ENCODE measurements at places on chromosomes 5 and 9.

DNA sequence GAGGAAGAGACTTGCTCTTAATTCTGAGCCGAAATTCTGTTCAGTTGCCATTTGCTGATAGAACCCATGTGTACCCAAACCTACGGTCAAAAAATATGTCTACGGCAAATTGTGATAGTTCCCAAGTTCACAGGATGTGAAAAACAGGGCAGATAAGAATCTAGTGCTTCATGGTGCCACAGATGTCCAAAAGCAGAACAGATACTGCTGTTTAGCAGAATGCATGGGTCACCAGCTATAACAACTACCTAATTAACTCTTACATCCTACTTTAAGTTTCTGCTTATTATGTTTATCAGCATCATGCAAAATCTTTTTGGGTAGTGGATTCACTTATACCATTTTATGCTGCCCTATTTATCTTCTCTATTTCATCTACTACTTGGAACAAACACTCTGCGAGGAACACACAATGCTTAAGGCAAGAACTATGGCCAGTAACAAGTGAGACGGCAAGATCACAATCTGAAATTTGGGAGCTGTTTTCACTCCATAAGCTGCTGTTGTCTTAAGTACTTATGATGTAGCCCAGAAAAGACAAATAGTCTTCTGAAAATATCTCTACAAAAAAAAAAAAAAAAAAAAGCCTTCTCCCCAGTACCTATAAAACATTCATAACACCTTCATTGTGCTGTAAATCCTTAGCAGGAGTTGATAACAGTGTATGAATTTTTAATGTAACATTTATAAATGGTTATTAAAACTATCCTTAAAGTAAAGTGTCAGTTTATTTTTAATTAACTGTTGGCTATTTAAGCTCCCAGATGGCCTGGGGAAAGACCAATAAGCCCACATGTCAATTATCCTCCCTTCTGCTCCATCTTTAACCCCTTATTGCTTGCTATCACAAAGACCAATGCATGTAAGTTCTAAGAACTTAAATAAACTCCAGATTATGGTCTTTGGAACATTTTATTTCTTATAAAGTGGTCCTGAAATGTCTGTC lies 232.3 kb downstream of the TLR4 start:
- DNase-seq: no peak

DNA sequence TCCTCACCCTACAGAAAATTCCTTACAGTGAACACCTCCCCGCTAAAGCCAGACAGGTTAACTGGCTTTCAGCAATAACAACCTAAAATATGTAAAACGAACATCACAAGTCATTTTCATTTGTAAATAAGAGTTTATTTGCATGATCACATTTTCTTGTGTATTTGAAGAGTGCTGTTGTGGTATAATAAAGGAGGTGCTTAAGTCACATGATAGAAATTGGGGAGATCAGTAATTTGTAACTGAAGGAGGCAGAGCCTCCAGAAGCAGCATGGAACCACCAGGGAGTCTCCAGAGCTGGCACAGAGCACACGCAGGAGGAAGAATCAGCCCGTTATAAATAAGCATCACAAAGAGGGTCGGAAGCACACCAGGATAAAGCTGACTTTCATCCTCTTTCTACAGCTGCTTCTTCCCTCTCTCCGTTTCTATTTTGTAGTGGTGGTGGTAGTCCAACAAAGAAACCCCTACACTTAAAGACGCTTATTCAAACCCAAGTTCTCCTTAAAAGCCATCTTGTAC lies 210.6 kb downstream of the MAPKAP1 start:
- DNase-seq: no peak

DNA sequence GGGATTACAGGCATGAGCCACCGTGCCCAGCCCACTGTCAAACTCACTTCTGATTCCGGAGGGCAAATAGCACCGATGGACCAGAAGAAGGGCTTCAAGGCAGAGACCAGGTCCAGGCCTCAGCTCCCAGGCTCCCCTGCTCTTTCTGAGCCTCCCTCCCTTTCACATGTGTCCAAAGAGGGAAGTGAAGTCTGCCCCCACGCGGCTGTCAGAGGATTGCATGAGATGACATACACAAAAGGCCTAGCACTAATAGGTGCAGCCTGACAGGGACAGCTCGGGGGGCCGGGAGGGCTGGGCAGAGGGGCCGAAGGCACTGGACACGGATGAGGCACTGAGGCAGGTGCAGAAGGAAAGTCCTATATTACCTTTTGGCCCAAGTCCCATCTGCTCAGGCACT lies 16.1 kb downstream of the FBP1 start:
- no peak for DNase-seq

- DNase-seq: no peak
These were observed 28.6 kb upstream of the EPB41L4B start for GRCh38 chr9:109349421-109349846.

DNA sequence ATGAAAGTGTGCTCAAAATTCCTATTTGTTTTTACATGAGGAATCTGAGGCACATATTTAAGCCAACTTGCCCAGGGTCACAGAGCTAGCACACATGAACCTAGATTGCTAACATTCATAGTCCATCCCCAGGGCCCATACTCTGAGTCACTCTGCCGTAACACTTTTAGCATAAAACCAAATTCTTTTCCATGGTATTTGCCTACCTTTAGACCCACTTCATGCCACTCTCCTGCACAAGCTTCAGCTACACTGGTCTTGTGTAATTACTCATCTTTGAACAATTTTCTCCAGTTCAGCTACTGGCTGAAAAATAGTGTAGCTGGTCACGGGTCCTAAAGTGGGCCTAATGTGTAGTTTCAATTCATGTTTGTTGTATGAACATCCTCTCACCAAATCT lies 200.7 kb downstream of the SLC12A2 start:
- DNase-seq: no peak

Data from CD4-positive, alpha-beta T cell treated with Interleukin-6 at 100 ng/mL for 8 hours (primary cell).